ENCODE measurements at places on chromosomes 2 and 18.
A peak's percentile ranks its signal among the peaks of the same experiment; 100 is the strongest.

DNA sequence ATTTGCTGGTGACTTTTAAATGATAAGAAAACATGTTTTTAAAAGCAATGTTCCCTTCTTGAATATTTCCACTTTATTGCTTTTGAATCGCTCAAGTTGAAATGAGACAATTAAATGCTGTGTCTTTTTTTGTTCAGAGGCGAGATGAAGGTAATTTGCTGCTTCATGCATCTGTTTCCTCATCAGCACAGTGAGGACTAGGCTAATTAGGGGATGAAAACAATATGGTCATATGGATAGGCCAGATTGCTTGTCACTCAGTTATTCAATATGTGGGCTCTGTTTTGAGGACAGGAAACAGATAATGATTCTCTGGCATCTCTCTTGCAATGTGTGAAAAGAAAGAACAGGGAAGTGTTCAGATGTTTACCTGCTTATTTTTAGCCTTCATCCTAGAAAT lies 61.0 kb downstream of the ERBB4 start:
- DNase-seq = no peak

DNA sequence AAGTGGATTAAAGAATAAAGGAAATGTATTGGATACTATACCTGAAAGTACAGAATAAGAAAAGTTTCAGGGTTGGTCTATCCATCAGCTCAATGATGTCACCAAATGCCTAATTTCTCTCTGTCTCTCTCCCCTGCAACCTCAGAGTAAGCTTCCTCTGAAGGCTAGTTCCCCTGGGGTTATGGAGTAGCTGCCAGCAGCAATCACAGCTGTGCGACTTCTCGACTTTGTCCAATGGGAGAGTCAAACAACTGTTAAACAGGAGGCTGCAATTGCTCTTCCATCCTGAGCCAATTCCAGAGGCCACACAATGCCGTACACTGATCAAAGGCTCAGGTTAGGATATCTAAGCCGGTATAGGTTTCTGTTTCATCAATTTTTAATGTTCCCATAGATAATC lies 95.3 kb upstream of the FANCL start:
- DNase-seq = no peak

GRCh38 chr2:28394331-28394877 lies 1.7 kb downstream of the FOSL2 start:
- no peak for DNase-seq

- no peak for DNase-seq
These were observed 312.6 kb downstream of the PTPRM start for GRCh38 chr18:7879717-7880116.

- no peak for DNase-seq
These were observed 67.3 kb downstream of the ASB1 start for GRCh38 chr2:238493880-238494572.

DNA sequence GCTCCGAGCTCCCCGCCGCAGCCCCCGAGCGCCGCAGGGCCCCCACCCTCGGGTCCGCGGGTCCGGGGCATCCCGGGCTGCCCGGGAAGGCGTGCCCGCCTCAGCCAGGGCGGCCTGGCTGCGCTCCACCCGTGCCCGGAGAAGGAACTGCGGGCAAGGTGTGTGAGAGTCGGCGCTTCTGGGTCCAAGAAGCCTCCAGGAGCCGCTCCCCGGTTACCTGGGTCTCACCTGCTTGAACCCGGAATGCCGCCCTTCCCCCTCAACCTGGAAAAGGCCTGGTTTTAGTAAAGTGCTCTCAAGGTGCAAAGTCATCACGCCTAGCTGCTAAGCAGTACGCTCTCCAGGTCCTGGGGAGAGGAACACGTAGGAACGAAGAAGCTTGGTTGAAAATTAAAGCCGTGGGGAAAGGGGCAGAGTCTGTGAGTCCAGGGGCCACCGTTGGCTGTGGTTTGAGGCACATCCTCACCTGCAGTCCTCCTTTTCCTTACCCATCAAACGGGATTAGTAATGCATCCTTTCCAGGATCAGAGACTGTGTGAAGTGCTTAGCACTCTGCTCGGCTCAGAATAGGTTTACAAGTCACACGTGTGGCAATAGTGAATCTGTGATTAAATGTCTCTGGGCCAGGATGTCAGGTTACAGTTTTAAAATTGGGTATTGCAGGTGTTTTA lies 1.2 kb downstream of the ASAP2 start:
- DNase-seq = no peak

DNA sequence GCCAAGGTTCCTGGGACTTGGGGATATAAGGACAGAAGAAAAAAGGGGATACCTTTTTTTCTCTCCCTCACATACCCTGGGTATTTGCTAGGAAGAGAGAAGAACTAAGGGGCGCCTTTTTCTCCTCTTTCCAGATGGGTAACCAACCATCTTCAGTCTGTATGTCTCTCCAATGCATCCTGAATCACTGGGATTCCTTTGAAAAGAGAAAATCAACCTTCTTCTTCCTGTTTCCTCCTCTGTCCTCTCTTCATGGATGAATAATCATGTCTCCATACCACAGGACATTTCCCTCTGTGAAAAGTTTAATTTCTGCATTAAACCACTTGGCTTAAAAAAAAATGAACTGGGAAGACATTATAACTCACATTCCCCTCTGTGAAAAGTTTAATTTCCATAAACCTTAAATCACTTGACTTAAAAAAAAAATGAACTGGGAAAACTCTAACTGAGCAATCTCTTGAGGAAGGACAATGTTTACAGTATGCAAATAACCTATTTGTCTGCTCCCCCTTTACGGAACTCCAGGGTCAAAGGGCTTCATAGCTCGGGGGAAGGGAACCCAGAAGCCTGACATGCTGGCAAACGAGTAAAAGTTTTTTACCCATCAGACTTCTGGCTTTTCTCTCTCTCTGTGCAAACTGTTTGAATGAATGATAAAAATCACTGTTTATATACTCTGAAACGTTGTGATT lies 56.7 kb upstream of the FAM98A start:
- no peak for DNase-seq

- DNase-seq = no peak
These were observed 232.2 kb upstream of the HS6ST1 start for GRCh38 chr2:128550801-128551416.

DNA sequence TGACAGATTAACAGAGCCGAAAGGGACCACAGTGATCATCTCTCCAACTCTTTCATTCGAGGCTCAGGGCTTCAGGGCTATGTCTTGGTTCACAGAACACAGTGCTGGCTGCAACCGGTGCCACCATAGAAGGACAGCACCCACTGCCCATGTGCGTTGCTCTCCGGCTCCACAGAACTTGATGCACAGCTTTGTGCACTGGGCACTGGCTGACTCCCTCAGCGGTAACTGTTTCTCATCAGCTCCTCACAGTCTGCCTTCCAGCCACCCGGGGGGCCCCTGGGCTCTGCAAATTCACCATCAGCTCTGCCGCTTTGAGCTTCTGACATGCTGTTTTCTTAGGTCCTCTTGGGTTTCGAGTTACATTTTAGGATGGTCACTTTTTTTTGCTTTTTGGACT lies 124.3 kb upstream of the RAB12 start:
- DNase-seq = no peak

GRCh38 chr18:45910405-45911023 lies 56.6 kb downstream of the EPG5 start:
- DNase-seq = peak; percentile 49

GRCh38 chr18:10727477-10727876 lies 201.7 kb downstream of the NAPG start:
- DNase-seq = no peak

GRCh38 chr2:19676770-19677169 lies 225.0 kb downstream of the TTC32 start:
- no peak for DNase-seq

- no peak for DNase-seq
These were observed 801.6 kb downstream of the MBD2 start for GRCh38 chr18:53422896-53423295.

DNA sequence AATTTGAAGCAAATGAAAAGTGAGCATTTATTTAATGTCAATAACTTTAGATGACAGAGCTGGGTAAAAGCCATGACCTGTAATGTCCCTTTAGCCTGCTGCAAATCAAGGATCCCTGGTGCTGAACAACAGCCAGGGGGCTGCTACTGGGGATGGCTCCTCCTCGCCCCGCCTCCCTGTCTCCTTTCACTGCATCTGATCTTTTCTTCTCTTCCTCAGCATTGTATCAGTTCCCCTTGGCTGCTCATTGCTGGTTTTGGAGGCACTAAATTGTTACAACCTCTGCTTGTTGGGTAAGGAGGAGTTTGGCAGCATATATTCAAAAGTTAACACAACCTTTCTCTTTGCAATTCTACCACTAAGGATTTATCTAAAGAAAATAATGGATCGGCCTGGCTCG lies 236.3 kb upstream of the ID2 start:
- DNase-seq = no peak

GRCh38 chr2:12688893-12689292 lies 27.8 kb upstream of the TRIB2 start:
- no peak for DNase-seq

DNA sequence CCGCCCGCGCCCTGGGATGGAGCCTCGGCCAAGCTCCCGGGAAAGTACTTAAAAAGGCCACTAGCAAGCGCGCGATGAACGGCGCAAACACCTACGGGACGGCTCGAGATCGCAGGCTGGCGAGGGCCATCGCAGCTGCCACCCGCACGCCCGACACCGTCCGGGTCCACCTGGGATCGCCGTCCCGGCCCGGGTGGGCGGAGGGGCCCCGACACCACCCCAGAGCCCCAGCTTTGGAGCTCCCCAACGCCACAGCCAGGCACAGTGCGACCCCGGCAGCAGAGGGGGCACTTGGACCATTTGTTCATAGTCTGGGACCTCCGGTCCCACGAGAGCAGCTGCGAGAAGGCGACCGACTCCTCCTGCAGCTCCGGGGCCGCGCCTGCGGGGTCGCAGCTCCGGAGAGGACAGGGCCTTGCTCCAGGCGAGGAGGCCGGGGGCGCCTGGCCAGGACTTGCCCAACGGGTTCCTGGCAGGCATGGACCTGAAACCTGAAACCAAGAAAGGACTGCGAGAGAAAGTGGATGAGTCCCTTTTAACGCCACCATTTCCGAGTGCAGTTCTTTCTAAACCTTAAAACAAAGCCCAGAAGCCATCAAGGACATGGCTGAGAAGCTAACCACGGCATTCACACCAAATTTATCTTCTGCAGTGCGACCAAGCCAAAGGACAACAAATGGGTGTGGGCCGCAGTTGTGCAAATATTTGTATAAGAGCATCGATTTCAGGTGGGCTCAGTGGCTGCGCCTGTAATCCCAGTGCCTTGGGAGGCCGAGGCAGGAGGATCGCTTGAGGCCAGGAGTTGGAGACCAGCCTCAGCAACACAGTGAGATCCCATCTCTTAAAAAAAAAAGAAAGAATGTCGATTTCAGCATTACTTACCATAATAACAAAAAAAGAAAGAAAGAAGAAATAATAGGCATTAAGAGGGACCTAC lies 54.0 kb upstream of the IMP4 start:
- DNase-seq = no peak

- DNase-seq = no peak
These were observed 39.3 kb upstream of the NRXN1 start for GRCh38 chr2:51071191-51071590.

- DNase-seq = no peak
These were observed 9.2 kb downstream of the TPGS2 start for GRCh38 chr18:36819621-36820020.

GRCh38 chr18:57922885-57923284 lies 119.8 kb upstream of the ATP8B1 start:
- DNase-seq = no peak

GRCh38 chr2:140734992-140735391 lies 1395.8 kb downstream of the LRP1B start:
- DNase-seq = no peak

- no peak for DNase-seq
These were observed 13.9 kb upstream of the MLPH start for GRCh38 chr2:237472909-237473877.

- no peak for DNase-seq
These were observed 49.1 kb upstream of the CPO start for GRCh38 chr2:206890179-206890578.

GRCh38 chr2:128756365-128756717 lies 437.7 kb upstream of the HS6ST1 start:
- no peak for DNase-seq

- DNase-seq = no peak
These were observed 90.5 kb downstream of the ITGB1BP1 start for GRCh38 chr2:9332853-9333245.

GRCh38 chr2:54915101-54915500 lies 135.2 kb downstream of the RTN4 start:
- no peak for DNase-seq

DNA sequence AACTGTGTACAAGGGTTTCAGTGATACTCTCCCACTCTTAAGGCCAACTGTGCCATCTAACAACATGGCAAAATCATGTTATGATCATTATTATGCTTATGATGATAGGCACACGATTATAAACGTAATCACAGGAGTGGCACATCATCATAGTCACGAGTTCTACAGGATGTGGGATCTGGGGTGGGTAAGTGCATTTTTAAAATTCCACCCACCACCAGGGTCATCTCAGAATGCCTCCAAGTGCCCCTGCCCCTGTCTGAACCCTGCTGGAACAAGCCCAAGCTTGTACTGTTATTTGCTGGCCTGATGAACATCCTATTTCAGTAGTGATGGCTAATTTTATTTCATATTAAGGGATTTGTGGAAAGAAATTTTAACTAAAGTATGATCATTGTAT lies 117.8 kb downstream of the PTPRM start:
- no peak for DNase-seq

DNA sequence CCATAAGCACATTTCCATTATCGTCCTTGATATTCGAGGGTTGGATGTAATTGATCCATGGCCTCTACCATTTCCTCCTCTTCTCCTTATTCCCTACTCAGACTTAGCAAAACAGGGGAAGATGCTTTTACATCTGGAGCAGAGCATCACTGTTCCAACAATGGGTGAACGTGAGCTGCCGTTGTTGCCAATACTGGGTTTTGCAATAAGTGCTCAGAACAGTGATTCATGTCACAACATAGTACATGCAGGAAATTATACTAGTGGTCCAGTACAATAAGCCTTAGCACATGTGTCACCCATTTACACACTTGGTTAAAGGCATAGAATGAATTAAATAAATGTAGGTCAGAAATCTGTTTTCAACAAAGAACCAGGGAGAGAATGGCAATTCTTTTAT lies 112.4 kb downstream of the DCC start:
- no peak for DNase-seq

GRCh38 chr2:63029058-63029457 lies 21.6 kb upstream of the OTX1 start:
- no peak for DNase-seq

DNA sequence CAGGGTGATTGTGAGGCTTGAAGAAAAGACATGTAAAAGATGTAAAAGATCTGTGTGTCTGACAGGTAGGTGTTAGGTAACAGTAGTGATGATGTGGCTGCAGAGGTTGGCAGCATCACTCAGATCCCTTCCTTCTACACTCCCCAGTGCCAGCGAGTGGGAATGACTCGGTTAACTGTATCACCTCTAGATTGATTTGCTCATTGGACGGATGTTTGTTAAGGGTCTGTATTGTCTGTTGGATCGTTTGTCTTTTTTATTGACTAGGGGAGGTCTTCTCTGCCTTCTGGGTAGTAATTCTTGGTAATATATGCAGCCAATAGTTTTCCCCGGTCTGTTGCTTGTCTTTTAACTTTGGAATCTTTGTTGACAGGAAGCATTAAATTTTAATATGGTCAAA lies 44.8 kb upstream of the CNGA3 start:
- no peak for DNase-seq

- DNase-seq = no peak
These were observed 24.3 kb upstream of the VIT start for GRCh38 chr2:36672199-36672598.

Data from T follicular helper cell (primary cell).